ENCODE measurements at places on chromosomes 2 and 18.

GRCh38 chr2:176826356-176826755 is 386.2 kb upstream of the HNRNPA3 start:
- DNase-seq = no peak

- no peak for DNase-seq
Measured at GRCh38 chr2:135227386-135227785, 175.3 kb downstream of the RAB3GAP1 start.

DNA sequence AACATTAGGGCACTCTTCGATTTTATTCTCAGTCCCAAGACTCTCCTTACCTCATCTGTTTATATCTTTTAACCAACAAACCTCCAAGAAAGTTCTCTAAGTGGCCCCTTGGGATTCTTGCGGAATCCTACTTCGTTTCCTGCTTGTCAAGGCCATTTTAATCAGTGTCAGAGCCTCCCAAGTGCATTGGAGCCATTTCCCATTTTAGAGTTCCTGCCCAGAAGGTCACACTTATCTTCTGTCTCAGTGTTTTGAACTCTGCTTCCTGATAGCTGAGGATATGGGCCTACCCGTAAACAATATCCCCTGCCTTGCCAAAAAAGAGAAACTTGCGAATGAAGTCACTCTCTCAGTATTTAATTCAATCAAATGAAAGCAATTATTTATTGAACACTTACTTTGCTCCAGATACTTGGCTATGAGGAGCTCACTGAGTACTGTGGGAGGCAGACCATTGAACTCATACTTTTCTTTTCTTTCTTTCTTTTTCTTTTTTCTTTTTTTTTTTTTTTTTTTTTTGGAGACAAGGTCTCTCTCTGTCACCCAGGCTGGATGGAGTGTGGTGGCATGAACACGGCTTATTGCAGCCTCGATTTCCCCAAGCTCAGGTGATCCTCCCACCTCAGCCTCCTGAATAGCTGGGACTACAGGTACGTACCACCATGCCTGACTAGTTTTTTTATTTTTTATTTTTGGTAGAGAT is 5.7 kb upstream of the NOSTRIN start:
- peak; percentile 67 for DNase-seq

DNA sequence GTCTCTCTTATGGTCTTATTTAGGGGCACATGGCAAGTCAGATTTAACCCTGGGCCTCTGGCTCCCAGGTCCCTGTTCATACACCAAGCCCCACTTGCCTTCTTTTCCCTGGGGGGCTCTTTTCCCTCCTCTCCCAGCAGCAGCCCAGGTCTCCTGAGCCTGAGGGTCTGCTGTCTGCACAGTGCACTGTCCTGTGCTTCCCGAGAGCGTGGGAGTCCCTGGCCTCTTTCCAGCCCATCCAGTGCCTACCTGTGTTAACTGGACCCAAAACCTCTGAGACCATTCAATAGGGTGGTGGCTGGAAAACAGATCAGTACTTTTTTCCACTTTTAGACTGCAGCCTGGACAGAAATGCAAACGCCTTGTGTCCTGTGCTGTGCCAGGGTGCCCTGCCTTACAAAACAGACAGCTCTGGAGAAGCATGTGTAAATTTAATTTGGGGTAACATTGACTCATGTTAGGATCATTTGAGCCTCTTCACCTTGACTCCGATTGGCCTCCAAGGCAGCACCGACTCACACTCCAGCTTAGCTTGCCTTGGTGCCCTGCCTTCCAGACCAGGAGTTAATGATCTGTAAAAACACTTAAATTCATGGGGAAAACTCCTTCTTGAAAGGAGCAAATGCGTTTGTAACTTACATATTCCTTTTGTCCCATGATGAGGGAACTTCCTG is 34.3 kb downstream of the TWIST2 start:
- DNase-seq = no peak

DNA sequence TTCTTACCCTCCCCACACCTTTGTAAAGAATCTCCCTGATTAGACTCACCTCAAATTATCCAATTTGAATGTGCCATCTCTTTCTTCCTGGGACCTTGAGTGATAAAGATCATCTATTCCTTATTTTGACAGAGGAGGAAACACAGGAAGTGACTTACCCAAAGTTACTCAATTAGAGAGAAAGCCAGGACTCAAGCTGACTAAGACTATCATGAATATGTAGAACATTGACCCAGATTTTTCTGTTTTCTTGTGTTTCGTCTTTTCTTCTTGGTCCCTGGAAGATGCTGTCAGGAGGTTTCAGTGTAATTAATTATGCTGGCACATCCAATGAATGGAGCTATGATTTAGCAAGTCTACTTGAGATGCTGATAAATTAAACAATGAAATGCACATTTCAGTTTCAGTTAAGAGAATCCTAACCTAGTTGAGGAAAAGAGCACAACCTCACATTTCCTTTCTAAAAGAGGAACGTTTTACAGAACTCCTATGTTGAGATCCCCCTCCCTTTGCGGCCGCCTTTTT is 380.4 kb downstream of the CLIP4 start:
- DNase-seq = no peak

GRCh38 chr2:151523850-151524249 is 114.1 kb downstream of the RIF1 start:
- DNase-seq = no peak

DNA sequence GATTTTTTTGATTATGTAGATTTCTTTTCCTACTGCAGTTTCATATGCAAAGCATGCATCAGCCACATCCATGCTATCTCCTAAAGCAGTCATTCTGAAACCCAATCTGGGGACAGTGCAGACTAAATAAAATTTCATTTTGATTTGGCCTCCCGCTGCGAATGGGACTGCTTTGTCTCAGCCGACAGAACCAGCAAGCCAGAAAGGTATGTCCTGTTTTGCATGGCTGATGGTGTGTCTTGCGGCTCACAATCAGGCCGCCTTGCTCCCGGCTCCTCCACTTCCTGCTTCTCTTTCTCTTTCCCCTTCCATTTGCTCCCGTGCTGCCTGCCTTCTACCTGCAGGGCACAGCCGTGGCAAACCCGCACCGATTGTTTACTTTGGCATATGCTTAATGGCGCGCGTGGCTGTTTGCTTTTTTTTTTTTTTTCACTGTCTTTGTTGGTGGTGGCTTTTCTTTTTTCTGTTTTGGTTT is 419.6 kb upstream of the POU3F3 start:
- DNase-seq = no peak

- no peak for DNase-seq
Measured at GRCh38 chr2:17614174-17614930, 73.9 kb downstream of the VSNL1 start.

- DNase-seq = no peak
Measured at GRCh38 chr18:23307567-23308295, 145.4 kb upstream of the RIOK3 start.

DNA sequence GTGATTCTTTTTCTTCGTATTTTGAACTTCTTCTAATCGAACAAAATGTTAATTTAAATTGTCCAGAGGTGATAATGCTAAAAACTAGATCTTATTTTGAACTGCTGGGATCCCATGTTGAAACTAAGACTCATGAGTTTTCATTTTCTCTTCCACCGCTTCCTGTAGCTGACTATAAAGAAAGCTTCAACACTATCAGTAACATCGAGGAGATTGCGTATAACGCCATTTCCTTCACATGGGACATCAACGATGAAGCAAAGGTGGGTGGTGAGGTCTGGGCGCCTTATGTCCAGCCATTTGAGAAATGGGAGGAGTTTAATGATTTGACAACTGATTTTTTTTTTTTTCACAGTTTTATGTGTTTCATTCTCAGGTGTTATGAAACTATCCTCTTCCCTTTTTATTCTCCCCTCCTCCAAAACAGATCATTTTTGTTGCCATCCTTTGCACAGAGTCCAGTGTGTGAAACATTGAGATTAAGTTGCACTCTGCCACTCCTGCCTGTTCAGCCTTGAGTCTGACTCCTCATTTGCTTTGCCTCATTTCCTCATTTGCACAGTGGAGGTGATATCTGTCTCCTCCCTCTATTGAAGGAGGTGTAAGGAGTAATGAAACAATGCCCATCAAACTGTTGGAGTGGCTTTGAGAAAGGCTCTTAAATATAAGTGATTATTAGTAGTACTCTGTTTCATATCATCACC is 13.8 kb downstream of the GRHL1 start:
- no peak for DNase-seq

- no peak for DNase-seq
Measured at GRCh38 chr2:124254621-124255020, 229.5 kb downstream of the CNTNAP5 start.

DNA sequence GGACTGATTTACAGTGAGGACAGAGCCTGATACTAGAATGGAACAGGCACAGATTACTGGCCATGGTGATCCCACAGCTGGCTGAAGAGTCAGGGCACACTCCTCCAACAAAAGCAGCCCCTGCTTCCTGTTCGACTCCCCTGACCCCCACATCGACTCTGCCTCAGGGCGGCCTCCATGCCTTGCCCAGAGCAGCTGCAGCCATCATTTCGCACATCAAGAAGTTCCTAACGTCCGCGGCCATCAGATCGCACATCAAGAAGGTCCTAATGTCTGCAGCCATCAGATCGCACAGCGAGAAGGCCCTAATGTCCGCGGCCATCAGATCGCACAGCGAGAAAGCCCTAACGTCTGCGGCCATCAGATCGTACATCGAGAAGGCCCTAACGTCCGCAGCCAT is 192.8 kb upstream of the PXDN start:
- no peak for DNase-seq

DNA sequence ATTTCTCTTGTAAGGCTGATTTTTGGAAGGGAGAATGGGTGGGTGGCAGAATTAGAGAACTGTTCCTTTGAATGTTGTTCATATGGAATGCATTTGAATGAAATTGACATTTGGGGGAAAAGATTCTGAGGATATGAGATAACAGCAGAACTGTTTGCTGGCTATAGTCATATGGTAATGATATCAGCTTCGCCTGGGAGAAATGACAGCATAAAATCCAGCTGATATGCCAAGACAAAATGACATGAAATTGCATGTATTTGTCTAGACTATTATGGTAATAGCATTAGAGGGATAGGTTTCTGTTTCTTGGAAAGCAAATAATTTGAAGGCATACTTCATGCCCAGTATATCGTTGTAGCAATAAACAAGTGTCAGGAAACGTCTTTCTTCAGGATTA is 150.8 kb upstream of the SPATS2L start:
- DNase-seq = peak; percentile 79

DNA sequence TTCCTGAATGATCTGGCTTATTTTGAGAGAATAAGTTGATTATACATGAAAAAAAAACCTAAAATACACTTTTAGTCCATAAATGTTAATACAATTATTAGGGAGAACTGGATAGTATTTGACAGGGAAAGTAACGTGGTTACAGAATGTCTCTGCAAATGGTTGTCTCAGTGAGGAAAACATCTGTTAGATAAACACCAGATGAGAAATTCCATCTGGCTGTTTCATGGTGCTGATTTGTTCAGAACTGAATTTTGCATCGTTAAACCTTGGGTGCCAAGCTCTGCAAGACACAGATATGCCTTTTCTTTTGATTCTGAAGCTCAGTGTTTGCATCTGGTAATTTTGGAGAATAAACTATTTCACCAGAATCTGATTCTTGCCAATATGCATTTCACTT is 90.4 kb downstream of the SCN3A start:
- no peak for DNase-seq

DNA sequence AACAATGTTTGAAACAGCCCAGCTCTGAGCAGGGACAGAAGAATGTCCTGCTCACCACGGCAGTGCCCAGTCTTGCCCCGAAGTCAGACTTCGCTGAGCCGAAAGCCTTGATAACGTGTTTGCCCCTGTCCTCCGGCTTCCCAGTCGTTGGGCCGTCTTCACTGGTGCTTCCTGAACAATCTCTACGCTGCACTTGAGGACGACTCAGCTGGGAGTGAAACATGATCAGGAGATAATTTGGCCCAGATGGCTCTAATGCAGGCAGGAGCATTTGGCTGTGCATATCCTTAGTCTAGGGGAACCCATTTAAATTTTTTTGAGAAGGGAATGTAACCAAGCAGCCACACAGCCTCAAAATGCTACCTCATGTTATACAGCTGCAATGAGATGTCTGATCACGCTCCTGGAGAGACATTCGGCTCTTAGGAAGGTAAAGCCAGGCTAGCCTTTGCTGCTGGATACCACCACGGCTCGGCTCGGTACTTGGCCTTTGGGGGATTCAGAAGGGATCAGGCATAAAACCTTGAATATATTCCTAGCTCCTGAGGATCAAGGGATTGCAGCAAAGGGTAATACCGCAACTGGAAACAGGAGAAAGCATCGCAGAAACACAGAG is 43.6 kb downstream of the FECH start:
- DNase-seq = no peak

DNA sequence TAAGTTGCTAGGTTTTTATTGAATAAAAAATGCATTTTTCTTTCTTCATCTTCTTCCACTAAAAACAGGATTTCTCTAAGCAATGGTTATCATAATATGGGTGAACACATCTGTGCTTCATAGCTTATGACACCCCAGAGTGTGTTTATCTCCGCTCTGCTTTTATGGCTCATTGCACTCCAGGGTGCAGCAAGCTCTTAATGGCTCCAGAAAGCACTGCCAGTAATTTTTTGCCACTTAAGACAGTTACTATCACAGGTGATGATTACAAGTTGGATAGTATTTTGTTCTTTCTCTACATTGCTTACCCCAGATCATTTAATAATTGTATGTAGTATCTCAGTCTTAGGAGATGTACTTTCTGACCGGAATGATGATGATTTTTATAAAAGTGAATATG is 239.3 kb upstream of the CDH20 start:
- no peak for DNase-seq

GRCh38 chr2:122172812-122173211 is 417.4 kb downstream of the TSN start:
- no peak for DNase-seq

DNA sequence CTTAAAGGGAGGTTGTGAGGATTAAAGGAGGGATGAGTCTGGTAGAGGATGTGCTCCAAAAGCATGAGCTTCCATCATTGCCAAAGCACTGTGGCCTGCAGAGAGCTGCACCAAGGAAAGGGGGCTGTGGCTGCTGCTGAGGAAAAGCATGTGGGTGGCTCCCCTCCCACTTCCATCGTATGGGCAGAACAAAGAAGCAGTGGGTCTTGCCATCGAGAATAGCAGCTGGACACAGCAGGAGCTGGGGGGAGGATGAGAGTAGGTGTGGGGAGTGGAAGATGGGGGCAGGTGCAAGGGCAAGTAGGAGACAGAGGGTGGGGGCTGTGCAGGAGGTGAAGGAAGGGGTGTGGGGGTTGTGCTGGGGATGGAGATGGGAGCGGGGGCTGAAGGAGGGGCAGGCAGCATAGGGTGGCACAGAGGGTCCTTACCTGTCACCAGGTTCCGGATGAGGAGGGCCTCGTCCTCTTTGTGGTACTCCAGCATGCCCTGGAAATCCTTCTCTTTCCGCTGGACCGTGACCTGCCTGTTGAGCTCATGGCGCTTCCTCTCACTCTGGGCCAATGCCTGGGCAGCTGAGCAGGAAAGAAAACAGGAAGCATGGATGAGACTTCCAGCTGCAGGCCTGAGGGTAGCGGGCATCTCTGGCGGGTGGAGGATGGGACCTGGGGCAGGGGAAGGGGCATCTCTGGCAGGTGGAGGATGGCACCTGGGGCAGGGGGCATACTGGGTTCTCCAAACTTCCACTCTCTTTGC is 33.6 kb upstream of the ACAA2 start:
- DNase-seq = no peak

All from erythroblast (primary cell).